Activated CD8-positive, alpha-beta memory T cell treated with anti-CD3 and anti-CD28 coated beads for 1 hour (primary cell): ENCODE measurements at places on chromosomes 5 and 9.

DNA sequence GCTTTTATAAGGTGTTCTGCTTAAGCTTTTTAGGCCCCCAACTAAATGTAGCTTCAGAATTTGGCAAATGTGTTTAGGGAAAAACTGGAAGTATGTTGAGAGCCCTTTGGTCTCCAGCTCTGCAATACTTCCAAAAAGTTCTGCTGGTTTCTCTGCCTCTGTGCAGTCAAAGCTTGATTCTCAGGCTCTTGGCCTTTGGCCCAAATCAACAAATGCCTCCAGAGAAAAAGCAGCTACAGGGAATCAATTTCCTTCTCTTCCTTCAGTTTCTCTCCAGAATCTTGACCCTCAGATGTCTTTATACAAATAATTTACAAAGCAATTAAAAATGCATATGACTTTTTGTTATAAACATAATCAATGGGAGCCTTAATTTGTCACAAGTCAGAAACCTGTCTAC, 235.7 kb downstream of the COMMD10 start:
- DNase-seq = no peak

DNA sequence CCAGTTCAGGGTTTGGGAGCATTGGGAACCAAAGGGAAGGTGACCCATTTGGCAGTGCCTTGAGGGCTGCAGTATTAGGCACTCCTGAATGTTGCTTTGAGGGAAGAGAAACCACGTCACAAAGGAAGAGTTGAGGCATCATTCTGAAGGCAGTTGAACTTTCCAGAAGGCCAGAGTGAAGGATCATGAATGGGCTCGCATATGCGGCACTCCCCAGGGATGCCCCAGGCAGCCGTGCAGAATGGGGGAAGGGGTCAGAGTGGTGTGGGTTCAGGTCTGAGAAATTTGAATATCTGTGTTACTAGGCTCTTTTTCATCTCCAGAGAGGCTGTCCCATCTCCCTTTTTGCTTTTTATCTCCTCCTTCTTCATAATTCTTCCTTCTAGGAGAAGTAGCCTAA, 60.6 kb upstream of the HMHB1 start:
- no peak for DNase-seq

GRCh38 chr5:174667526-174667925, 56.9 kb upstream of the MSX2 start:
- no peak for DNase-seq

DNA sequence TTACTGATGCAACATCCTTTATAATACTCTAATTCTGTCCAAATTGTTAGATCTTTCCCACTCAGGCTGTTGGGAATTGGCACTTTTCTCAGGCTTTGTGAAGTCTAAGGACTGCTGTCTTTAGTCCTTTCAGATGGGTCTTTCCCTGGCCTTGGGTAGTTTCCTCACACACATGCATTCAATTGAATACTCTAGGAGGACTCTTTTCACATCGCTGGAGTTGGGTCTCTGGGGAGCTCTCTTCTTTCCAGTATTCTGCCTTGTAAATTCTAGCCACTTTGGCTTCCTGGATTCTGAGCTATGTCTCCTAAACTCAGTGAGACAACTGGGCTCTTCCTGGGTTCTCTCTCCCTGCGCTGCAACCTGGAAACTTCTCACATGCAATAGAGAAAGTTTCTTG, 215.5 kb downstream of the SNX18 start:
- no peak for DNase-seq
